Uterus (tissue), 4 donors: ENCODE measurements at places on chromosomes 12 and 14.

- peak; percentile 97 for DNase-seq
Measured at GRCh38 chr12:76763746-76764675, at the start of gene ZDHHC17. Gene ZDHHC17, plus strand, starts transcription at chr12:76764115. Its CDS starts 122 bp downstream, at chr12:76764237.

- DNase-seq: no peak
Measured at GRCh38 chr12:104136577-104136976, 1.4 kb downstream of the NFYB start.

DNA sequence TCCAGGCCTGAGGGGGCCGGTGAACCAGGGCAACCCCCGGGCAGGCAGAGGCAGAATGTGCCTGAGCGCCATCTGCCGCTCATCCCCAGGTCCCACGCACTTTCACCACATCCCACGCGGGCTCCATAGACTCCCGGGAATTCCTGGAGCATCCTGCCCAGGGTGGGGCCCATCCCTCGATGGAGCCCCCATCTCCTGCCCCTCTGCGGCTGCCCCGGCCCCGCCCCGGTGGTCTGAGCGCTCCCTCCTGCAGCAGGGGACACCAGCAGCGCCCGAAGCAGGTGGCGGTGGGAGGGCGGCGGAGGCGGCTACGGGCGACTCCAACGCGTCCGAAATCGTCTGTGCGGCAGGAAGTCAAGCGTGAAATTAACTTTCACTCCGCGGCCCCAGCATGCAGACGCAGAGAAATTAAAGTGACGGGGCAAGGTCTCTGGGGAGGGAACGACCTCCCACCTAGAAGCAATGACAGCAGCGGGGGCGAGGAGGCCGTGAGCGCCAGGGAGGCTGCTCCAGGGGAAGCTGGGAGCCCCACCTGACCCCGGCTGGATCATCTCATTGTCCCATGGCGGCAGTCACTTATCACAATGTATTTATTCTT is 122.2 kb downstream of the NCOR2 start:
- DNase-seq: no peak

- DNase-seq: no peak
Measured at GRCh38 chr12:91913124-91913523, 232.5 kb downstream of the BTG1 start.

- DNase-seq: no peak
Measured at GRCh38 chr12:78888568-78888967, 24.0 kb downstream of the SYT1 start.

DNA sequence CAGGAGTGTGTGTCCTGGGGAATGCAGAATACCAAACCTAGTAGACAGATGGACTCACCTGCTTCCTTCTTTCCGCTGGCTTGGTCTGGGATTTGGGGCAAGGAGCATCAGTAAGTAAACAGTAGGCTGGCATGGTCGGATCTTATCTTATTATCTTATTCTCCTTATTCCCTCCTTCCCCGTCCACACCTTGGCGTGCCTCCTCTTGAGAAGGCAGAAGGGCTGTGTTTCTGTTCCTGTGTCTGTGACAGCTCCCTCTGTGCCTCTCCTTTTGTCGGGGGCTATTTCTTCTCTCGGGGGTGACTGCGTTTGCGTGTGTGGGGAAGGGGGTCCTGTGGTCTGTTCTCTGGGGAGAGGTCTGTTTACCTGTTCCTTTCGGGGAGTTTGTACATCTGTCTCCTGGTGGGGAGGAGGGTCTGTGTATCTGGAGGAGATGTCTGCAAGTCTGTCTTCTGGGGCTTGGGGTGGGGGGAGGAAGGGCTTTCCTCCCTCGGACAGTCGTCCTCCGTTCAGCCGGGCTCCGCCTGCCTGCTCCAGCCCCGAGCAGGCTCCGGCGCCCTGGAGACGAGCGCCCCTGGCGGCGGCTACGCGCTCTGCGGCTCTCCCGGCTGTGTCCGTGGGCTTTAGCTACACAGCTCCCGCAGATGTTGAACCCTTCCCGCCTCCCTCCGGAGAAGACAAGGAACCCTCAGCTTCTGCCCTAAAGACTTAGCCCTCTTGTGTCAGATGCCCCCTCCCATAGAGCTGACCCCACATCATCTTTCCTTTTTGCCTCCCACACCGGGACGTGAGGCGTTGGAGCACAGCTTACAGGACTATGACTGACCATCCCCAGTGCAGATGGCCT is 4.4 kb downstream of the KRT86 start:
- DNase-seq: peak; percentile 54

DNA sequence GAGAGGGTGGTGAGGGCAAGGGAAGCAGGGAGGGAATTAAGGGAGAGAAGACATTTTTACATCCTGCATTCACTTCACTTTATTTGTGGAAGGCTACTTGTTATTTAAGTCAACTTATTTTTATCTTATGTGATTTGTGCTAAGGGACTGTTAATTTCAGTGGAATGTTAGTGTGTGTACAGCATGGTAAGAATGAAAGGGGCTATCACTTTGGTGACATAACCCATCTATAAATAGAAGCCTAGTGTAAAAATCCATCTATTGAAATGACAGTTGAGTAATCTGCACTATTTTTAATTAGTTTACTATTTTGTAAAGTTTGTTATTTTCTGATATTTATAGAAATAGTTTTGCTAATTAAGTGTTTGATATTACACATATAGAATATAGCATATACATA is 16.8 kb upstream of the CHPT1 start:
- no peak for DNase-seq

GRCh38 chr12:124833693-124834122 is 30.0 kb downstream of the SCARB1 start:
- no peak for DNase-seq

- no peak for DNase-seq
Measured at GRCh38 chr12:98185606-98186005, 329.8 kb upstream of the TMPO start.

- DNase-seq: no peak
Measured at GRCh38 chr14:93081876-93082570, 33.7 kb downstream of the ITPK1 start.

- DNase-seq: no peak
Measured at GRCh38 chr12:22229652-22230279, 104.7 kb downstream of the ST8SIA1 start.

GRCh38 chr14:71300566-71301330 is 393.5 kb downstream of the PCNX1 start:
- DNase-seq: no peak

- DNase-seq: no peak
Measured at GRCh38 chr14:71290960-71291466, 383.8 kb downstream of the PCNX1 start.

DNA sequence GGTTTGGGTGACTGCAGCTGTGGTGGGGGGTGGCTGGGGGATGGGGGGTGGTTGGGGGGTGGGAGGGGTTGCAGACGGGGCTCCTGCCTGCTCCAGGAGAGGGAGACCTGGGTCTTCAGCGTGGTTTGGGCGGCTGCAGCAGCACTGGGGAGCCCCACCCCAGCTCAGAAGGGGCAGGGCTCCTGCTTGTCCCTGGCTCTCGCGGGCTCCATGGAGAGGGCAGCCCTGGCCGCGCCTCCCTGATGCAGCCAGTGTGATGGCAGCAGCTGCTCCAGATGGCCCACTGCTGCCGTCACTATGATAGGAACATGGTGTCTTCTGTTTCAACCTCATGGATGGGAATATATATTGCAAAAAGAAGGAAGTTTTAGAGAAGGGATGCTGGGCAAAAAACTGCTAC is 22.9 kb downstream of the TRHDE start:
- DNase-seq: no peak

GRCh38 chr12:56084958-56085543 is 5.1 kb downstream of the ERBB3 start:
- DNase-seq: no peak

- no peak for DNase-seq
Measured at GRCh38 chr14:84937016-84937415, 592.9 kb upstream of the FLRT2 start.

DNA sequence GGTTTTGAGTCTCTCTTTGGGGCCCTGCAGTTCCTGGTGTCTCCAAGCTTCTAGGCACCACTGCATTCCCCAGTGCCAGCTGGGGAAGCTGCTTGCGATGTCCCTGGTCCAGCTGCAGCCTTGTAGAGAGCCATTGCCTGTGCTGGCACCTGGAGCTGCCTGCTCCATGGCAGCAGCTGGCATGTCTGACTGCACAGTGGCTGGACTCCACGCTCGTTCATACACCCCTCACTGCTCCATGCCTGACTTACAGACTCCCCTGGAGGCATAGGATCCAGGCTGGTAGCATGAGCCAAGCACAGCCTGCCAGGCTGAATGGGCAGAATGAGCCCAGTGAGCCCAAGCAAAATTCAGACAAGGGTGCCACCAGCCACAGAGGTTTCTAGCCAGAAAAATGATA is 21.8 kb upstream of the WDR20 start:
- DNase-seq: no peak

- no peak for DNase-seq
Measured at GRCh38 chr14:61298824-61299223, 17.7 kb upstream of the TMEM30B start.

DNA sequence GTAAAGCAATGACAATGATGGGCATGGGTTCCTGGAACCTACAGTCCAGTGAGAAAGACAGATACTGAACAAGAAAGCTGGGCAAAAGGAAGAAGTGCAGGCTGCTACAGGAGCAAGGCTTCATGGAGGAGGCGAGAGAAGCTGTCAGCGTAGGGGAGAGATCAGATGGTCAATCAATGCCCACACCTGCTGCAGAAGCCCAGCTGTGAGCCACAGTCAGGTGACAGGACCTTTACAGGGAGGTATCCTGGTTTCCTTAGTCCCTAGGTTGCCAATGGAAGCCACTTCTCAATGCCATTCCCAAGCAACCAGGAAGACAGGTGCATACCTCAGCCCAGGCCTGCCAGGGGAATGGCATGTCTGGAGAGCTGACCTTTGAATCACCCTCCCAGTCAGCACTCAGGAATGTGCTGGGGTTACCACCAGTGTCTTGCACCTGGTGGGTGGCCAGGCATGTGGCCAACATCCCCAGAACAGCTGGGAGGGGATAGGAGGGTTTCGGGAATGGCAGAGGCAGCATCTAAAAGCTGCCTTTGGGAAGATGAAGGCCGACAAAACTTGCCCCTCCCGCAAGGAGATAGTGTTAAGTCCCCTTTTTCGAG is 170.3 kb downstream of the TTC7B start:
- no peak for DNase-seq

DNA sequence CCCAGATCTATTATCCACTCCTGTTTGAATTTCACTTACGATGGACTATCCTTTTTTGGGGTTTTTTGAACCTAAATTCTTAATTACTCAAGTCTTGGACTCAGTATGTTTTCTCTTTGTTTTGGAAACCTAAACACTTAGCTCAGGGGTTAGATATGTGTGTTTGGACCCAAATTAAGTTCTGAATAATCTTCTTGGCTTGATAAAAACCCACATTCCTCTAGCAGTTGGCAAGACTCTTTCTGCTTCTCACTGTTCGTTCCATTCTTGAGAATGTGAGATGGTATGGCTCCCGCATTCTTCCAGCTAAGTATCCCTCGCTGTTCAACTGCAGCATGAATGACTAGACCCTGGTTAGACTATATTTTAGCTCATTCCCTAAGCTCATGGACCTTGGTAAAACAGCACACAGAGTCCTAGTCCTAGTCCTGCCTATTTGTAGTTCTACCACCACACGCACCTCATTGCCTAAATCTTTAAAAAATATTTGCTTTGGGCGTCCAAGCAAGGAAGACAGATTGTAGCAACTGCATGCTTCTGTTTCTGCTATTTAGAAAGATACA is 860.0 kb downstream of the RPS29 start:
- DNase-seq: no peak

DNA sequence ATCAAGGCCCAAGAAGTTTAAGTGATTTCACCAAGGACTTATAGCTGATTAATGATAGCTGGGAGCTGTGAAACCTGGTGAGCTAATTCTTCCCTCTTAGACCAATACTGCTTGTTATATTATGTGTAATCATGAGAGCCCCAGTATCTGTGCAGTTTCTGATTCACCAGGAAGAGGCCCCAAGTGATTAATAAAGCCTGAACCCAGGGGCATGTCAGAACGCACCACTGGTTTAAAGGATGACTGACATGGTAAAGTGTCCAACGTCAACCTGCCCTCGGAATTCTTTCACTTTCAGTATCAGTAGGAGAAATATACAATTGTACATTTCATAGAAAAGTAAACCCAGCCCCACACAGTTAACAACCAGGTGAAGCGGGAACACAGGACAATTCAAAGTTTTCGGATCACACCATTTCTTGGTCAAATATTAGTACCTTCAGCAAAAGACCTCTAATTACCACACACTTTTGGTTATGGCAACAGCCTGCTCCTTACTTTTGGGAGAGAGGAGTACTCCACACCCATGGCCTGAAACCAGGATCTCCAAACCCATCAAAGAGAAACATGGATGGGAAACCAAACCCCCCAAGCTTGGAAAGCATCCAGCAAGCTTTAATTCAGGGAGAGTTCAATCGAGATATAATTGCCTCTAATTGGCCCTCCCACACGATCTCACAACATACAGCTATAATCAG is 28.5 kb downstream of the TMCC3 start:
- DNase-seq: no peak

GRCh38 chr12:90174198-90174510 is 465.5 kb upstream of the ATP2B1 start:
- DNase-seq: no peak

DNA sequence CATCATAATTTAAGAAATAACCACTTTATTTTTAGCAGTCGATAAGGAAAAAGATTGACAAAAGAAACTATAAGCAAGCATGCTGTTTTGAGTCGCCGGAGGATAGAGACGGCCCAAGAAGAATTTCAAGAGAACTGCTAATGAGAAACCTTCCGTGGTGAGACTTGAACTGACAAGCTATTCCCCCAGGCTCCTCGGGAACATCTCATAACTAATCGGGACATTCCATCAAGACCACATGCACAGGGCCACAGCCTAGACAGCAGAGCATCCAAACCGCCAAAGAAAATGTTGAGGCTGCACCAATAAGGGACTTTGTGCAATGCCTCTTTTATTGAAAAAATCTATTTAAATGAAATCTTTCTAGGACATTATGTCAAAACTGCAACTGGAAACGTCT is 51.0 kb downstream of the YEATS4 start:
- no peak for DNase-seq

DNA sequence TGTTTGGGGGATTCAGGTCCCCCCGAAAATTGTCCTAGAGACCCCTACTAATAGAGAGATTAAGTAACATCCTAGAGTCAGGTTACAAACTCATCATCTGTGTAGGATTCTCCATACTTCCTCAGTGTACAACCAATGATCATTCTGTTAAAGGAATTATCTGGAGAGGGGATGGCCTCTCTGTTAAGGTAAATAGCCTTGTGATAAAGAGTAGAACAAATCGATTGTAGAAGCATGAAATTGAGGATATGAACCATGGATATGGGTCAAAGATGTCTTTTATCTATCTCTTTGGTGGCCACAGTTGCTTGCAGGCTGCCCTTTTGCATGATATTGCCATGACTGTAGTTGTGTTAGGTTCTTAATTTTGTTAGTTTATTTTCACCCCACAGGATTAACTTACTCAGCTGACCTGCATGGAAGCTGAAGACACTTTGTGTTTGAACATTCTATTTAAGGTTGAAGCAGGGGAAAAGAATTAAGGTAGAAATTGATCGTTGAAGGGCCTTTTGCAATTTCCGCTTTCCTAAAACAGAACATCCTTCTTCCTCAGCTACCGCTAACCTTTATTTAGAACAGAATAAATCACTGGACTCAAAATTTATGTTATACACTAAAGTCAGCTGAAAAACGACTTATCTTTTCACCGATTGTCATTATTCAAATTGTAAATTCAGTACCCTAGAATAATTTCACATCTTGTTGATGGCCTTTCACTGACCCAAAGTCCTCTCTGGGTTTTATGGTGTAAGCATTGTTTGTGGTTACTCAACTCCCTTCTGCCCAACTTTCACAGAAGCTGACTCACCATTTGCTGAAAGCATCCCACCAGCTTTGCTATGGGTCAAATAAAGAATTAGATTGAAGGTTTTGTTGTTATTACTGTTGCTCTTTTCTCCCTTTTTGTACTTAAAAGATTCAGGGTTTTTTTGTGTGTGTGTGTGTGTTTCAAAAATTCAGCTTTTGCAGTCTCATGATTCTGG is 52.3 kb downstream of the IRAK3 start:
- DNase-seq: no peak

- DNase-seq: peak; percentile 73
Measured at GRCh38 chr14:104865631-104866441, 768 bp downstream of the CEP170B start.
